ENCODE measurements at places on chromosomes 3 and 15.
A peak's percentile ranks its signal among the peaks of the same experiment; 100 is the strongest.

DNA sequence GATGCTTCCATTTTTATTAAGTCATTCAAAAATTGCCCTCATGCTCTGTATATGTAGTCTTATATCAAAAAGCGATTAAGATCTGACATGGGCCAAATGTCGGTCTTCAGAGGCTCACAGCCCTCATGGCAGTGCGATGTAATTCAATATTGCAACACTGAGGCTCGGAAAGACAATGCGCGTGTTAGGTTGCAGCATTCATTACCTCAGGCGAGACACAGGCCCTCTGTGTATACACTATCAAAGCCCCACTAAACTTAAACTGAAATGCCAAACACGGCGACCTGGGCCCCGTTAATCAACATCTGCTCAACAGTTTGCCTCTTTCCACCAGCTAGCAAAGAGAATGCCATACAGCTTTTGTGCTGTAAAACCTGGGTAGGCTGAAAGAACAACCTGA, 413.4 kb downstream of the ERC2 start:
- DNase-seq, result no peak

DNA sequence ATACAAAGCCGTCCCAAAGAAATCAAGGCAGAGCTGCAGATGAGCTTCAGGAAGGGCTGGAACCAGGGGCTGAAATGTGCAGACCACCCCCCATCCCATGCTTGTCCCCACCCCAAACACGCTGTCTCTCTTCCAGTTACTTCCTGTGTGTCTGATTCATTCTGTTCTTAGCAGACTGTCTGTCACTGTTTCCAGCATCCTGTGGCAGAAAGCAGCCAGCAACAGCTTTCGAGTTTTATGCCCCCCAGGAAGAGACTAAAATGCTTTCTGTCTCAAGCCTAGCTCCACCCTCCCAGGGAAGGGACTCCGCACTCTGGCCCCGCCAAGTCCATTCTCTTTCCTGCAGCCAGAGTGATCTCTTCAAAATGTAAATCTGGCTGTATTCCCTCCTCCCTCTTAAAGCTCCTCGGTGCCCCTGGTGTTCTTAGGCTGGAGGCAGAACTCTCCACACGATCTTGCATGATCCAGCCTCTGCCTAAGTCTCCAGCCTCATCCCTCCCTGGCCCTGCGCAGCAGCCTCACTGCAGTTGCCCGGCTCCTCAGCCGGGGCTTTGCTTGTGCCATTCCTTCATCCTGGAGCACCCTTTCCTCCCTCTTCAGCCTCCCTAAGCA, 41.5 kb downstream of the HRH1 start:
- no peak for DNase-seq

- no peak for DNase-seq
Observed at GRCh38 chr15:64009798-64010261, 36.5 kb downstream of the DAPK2 start.

DNA sequence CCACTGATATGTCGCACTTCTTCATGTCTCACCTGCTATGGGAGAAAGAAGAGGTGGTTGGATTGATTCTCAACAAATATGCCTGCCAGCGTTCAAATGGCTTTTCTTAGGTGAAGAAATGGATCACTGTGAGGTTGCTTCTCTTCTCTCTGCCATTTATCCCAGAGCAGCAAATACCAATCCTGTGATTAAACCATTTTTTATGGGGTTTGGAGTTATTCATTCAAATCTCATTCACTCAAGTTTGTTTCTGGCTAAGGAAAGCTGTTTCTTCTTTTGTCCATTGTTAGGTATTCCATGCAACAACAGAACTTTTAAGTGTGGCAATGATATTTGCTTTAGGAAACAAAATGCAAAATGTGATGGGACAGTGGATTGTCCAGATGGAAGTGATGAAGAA, 12.2 kb upstream of the C3orf52 start:
- no peak for DNase-seq

GRCh38 chr15:64781299-64781698, 5.9 kb upstream of the RBPMS2 start:
- DNase-seq, result no peak

GRCh38 chr15:42104095-42104891, 9.9 kb upstream of the PLA2G4D start:
- no peak for DNase-seq

GRCh38 chr3:193051314-193051713, 133.7 kb upstream of the MB21D2 start:
- DNase-seq, result no peak

DNA sequence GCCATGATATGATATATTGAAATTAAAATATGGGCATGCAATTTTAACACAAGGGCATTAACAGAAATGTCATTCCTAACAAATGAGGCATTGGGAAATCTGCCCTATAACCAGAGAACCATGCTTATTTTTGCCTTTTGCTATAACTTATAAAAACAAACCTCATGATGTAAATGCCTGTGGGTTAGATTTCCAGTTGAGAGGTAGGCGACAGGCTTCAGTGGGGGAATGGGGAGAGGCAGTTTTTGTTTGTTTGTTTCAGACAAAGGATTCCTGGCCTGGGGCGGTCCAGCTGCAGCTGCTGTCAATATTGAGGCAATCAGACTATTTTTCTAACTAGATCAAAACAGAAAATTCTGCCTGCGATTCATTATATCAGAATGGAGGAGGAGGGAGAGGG, 490.4 kb upstream of the CFAP20DC start:
- no peak for DNase-seq

- no peak for DNase-seq
Observed at GRCh38 chr3:58725326-58725853, 58.8 kb upstream of the FAM3D start.

DNA sequence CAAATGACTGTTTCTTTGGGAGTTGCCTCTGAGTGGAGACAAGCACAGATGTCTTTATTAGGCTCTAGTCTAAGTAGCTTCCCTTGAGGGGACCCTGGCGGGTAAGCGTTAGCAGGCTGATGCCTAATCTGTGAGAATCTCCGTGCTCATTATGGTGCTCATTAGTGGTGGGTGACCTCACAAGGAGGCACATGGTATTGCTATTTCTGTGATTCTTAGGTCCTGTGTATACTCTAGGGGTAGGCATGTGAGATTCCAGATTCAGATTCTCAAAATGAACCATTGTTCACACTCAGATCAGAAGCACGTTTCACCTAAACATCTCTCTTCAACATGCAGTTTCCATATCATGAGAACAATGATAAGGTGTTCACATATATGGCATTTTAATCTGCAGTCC, 809.7 kb downstream of the NR2F2 start:
- DNase-seq, result no peak

DNA sequence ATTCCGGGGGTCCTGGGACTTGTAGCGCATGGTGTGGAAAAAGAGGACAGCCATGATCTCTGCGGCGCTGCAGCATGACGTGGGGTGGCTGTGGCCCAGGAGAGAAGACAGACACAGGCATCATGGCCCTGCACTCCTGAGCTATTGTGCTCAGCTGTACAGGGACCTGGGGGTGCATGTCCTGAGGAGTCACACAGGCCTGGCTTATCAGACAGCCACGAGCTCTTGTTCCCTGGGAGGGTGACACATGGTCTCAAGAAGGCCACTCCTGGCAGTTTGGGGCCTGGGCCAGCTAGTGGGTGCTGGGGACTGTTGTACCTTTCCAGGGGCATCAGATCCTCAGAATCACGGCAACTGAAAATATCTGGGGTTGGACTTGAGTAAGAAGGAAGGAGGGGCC, 13.7 kb downstream of the TKT start:
- DNase-seq, result no peak

- no peak for DNase-seq
Observed at GRCh38 chr3:75294124-75294523, 370.0 kb upstream of the FRG2C start.

- DNase-seq, result no peak
Observed at GRCh38 chr15:78055919-78056713, 21.4 kb downstream of the TBC1D2B start.

DNA sequence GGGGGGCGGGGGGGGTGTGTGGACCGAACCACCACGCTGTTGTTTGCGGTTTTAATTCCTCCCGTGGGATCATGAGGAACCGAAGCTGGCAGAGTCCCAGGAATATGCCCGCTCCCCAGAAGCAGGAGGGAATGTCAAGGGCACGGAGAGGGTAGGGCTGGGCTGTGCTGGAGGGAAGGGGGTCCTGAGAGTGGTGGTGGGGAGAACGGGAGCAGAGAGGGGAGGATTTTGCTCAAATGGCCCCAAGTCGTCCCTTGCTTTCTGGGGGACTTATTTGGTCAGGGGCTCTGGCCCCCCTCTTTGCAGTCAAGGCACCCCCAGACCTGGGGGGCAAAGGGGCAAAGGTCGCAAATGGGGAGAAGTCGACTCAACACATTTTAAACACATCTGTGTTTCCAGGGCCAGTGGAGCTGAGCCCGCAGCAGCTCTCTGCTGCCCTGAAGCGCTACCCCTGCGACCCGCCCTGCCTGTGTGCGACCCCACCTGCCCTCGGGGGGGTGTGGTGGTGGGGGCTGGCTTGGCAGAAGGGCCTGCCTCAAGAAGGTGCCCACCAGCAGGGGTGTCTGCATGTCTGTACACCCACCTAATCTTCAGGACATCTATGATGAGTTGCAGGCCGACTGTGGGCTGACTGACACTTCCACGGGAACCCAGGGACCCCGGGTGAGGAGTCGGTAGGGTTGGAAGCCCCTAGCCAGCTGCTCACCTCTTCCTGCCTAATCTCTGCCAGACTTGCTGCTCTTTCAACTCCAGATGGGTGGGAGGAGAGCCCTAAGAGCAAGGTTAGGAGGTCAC, 602 bp upstream of the ATP2B2 start:
- no peak for DNase-seq

- no peak for DNase-seq
Observed at GRCh38 chr3:50217681-50218080, 12.6 kb downstream of the SLC38A3 start.

DNA sequence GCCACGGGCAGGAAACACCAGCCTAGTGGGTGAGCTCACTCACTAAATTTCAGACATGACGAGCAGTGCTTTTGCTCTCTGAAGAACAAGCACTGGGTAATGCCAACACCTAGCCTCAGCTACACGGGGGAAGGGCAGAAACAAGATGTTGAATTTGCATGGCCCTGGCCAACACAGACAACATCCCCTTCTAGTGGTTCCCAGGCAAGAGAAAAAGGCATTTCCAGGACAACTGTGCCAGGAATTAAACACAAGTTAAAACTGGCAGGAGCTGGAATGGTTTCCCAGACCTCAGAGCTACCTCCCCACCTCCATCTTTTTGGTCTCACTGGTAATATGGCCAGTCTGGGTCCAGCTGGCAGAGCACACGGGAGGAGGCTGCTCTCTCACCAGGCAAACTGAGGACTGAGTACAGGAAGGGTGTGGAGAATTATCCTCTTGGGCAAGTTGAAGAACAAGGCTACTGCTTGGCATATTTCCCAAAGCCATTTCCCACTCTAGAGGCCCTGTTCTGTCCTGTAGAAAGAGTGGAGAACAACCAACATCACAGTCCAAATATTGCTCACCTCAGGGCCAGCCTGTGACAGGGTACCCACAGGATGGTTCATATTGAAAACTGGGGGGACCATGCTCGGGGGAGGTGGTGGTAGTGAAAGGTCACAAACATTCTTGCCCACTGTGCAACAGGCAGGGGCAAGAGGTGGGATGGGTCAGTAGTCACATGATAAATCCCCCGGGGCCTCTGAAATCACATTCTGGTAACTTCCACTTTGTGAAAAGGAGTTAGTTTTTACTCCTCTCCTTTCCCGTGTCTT, 26.5 kb downstream of the TSPAN3 start:
- no peak for DNase-seq

GRCh38 chr3:186514296-186515002, 29.7 kb downstream of the CRYGS start:
- no peak for DNase-seq

DNA sequence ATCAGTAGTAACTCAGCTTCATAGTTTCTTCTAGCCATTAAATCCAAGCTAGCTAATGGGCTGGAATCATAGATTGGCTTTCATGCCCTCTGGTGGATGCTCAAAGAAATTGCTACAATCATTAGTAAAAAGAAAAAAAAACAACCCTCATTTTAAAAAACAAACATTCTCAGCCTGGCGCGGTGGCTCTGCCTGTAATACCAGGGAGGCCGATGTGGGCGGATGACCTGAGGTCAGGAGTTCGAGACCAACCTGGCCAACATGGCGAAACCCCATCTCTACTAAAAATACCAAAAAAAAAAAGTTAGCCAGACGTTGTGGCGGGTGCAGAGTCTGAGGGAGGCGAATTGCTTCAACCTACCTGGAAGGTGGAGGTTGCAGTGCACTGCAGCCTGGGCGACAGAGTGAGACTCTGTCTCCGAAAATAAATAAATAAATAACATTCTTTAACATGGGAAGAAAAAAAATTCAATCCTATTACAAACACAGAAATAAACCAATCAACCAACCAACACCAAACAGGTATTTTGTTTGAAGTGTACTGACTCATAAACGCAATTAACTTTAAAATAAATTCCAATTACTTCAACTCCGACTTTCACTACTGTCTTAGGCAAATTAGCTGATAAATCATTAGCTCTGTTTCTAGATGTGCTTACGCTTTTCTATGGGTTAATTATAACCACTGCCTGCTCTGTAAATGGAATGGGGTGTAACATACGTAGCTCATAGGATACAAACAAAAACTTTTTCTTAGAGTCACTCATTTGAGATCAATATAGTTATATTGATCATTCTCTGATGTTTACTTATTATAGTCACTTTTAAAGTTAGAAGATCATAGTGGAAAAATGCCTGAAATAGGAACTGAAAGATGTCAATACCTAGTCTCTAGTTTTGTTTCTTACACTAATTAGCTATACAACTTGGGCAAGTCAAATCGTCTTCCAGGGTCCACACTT, 24.9 kb downstream of the TMEM207 start:
- peak; percentile 60 for DNase-seq

DNA sequence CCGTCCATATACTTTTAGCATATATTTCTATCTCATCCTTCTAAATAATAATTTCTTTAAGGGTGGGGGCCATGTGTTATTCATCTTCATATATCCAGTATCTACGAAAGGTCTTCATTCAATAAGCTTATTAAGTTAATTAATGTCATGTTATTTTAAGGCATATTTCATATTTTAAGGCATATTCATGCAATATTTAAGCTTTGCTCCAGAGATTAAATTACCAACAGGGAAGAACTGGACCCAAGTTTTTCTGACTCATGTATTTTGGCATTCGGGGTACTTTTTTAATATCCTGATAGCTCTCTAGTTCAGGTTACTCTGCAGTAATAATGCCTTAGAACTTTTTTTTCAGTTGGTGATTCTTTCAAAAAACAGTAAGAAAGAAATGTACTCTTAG, 27.4 kb downstream of the PHC3 start:
- DNase-seq, result no peak

- no peak for DNase-seq
Observed at GRCh38 chr3:182503401-182503800, 289.9 kb upstream of the ATP11B start.

- no peak for DNase-seq
Observed at GRCh38 chr3:95899494-95899893, 914.9 kb upstream of the EPHA6 start.

GRCh38 chr3:71651625-71652024, 68.1 kb upstream of the FOXP1 start:
- no peak for DNase-seq

DNA sequence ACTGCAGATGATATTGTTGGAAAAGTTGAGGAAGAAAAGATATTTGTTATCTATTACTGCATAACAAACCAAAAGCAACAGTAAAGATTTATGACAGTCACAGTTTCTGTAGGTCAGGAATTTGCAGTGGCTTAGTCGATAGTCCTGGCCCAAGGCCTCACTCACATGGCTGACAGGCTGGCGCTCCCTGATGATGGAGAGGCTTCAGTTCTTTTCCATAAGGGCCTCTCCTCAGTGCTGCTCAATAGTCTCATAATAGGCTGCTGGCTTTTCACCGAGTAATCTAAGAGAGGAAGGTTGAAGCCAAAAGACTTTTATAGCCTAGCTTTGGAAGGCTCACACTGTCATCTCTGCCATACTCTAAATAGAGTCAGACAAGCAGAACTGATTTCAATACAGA, 17.7 kb downstream of the IREB2 start:
- no peak for DNase-seq
